ENCODE measurements at places on chromosomes 3 and 15.

DNA sequence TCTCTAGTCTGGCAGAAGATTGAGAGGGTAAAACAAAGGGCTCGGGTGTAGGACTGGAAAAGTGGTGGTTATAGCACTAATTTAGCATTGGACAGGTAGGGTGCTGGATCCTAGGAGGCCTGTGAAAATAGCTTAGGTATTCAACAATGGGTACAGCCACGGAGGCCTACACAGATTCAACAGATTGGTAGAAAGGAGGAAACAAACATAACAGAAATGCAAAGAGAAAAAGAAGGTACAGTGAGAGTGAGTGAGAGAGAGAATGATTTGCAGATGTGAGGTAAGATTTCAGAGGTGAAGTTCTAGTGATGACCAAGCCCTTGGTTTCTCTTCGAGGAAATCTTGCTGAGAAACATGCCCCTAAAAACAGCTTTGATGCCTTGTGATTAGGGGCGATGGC is 37.9 kb downstream of the ADIPOQ start:
- DNase-seq = no peak

DNA sequence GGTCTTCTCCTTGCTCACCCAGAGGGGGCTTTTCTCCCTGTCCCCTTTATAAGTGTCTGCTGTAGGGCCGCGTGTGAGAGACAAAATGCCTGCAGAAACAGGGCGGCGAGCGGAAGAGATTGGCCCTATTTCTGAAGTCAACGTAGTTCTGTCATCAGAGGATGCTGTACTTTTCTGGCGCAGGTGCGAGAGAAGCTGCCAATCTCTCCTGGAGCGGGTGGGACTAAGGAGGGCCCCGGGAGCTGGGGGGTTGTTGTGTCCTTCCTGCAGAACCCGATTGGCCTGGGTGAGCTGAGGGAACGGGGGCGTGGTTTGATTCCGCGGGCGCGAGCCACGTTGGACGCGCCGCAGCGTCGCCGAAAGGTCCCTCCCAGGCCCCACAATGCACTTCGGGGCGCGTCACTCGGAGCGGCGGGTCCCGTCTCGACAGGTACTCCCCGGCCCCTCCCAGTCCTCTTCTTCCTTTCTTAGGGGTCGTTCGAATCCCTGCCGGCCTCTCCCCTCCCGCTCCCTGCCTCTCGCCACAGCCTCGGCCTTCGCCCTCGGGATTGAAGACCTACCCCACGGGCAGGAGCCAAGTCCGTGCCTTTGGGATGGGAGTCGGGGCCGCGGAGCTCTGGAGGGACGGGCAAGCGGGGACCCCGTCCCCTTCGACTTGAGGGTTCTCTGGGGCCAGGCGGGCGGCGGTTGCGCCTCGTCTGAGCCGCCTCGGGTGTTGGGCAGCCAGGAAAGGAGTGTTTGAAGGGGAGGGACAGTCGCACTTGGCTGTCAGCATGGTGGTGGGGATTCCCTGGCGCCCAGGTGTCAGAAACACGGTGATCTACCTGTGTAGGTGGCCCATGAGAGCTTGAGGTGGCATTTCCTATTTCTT is at the start of gene SEC22A:
SEC22A (plus strand) TSS at position 387 of the 871 bp plus-strand sequence. CDS start 7,275 bp downstream, outside the sequence.
- peak; percentile 94 for DNase-seq

- DNase-seq = no peak
Measured at GRCh38 chr15:77739591-77740378, 107.1 kb upstream of the LINGO1 start.

DNA sequence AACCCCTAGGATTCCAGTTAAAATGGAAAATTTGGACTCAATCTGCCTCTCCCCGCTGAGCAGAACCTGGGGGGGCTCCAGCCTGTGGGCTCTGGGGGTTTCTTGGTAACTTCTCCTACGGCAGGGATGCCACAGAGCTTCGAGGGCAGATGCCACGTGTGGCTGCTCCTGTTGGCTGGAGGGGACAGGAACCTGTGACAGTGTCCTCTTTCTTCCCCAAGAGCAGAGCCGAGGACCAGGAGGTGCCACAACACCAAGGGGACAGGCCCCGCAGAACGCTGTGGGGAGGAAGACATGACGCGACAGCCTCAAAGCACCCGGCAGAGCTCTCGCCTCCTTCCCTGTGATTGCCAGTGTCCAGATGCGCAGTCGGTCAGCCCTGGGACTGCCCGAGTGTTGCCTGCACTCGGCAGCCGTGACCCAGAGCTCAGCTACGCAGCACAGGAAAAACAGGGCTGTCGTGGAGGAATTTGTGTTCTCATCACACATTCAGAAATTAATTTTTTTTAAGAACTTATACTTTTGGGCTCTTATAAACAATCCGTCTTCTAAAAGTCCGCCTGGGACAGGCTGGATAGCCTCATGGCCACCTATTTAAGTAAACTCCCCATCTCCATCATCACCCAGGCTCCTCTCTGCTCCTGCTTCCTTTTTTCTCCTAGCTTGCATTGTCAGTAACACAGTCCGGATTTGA is 131.9 kb upstream of the MEF2A start:
- no peak for DNase-seq

- DNase-seq = no peak
Measured at GRCh38 chr3:153038779-153039178, 123.2 kb upstream of the RAP2B start.

- no peak for DNase-seq
Measured at GRCh38 chr3:174945951-174946350, 86.8 kb downstream of the NAALADL2 start.

DNA sequence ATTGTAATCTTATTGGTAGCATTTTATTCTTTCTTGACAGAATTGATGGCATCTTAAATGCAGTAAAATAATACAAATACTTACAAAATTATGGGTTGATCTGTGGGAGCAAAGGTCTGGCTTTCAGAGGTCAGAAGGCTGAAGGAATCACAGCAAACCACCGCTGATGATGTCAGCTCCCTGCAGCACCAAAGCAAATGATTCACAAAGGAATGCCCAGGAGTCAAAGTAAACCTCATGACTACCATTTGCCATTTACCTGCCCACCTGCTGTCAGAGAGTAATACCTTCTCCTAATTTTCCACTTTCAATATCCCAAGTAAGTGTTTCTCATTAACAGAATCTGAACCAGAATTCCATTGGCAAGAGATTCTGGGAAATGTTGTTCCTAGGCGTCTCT is 46.1 kb downstream of the CPA3 start:
- DNase-seq = no peak

- DNase-seq = no peak
Measured at GRCh38 chr3:19232566-19232965, 84.3 kb downstream of the KCNH8 start.

- DNase-seq = no peak
Measured at GRCh38 chr15:99402014-99402729, 150.9 kb downstream of the LRRC28 start.

DNA sequence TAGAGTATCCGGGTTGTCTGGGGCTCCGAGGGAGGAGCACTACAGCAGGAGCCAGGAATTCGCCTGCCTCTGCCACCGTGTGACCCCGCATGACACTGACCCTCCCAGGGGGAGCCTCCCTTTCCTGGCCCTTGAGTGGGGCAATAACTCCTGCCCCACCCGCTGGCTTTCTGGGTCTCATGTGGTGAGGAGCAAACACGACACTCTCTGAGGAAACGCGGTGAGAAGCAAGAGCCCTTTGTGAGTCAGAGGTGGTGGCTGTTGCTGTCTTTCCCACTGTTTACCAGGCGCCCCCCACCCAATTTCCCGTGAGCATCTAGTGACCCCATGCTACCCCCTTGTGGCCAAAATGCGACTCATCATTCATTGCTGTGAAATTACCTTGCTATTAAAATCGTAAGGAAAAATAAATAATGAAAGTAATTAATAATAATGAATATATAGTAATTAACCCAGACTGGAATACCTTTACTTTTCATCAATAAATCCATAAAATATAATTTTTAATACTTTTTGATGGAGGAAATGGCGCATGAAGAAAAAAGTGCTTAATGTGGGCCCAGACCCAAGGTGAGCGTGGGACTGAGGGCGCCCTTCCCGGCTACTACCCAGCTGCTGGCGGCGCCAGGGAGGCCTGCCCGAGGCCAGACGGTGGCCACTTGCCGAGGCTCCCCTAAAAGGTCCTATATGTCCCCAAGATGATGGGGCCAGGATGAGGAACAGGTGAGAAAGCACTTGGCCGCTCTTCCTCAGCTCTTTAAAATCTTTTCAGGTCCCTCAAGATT is 29.3 kb downstream of the CCNL1 start:
- peak; percentile 75 for DNase-seq

GRCh38 chr15:63500265-63501250 is 3.8 kb upstream of the USP3 start:
- DNase-seq = no peak

DNA sequence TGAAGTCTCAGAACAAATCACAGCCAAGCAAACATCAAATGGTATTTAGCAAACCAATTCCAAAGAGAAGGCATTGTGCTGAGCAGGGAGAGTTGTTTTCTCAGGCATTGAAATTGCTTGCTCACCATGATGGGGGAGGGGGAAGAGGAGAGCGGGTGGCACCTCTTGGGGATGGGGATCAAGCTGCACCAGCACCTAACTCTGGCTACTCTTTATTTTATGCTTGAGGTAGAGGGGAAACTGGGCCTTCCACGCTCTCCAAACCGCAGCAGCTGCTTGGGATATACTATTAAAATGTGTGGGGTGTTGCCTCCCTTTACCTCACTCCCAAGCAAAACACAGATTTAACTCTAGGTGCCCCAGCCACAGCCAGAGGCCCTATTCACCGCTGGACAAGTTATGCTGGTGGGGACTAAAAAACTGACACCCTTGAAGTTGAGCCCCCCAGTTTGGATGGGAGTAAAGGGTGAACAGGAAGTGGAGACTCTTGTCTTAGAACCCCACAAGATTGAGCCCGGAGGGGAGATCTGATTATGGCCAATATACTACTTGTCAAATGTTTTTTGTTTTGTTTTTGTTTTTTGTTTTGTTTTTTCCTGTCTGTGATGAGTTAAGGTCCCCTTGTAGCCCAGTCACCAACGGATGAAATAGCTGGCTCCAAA is 5.0 kb upstream of the FOXB1 start:
- no peak for DNase-seq

- DNase-seq = no peak
Measured at GRCh38 chr15:52005748-52006701, 13.0 kb upstream of the MAPK6 start.

- DNase-seq = no peak
Measured at GRCh38 chr3:129867506-129868124, 25.9 kb downstream of the TMCC1 start.

- DNase-seq = no peak
Measured at GRCh38 chr3:46675426-46675825, 18.1 kb downstream of the ALS2CL start.

DNA sequence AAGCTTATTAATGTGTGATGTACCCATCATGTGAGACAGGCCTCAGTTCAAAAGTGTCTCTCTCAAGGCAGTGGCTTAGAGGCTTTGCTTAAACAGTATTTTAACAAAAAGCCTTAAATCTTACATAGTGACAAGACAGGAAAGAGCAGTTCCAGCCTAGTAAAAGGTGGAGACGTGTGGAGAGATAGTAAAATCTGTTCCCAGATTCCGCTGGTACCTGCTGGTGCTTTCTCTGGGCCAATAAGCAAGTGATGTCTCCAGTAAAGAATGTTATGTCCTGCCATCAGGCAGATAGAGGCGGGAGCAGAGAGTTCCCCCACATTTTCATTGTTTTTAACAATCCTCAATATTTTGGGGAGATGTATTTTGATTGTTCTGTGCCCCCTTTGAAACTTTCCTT is 135.0 kb downstream of the VPS8 start:
- no peak for DNase-seq

DNA sequence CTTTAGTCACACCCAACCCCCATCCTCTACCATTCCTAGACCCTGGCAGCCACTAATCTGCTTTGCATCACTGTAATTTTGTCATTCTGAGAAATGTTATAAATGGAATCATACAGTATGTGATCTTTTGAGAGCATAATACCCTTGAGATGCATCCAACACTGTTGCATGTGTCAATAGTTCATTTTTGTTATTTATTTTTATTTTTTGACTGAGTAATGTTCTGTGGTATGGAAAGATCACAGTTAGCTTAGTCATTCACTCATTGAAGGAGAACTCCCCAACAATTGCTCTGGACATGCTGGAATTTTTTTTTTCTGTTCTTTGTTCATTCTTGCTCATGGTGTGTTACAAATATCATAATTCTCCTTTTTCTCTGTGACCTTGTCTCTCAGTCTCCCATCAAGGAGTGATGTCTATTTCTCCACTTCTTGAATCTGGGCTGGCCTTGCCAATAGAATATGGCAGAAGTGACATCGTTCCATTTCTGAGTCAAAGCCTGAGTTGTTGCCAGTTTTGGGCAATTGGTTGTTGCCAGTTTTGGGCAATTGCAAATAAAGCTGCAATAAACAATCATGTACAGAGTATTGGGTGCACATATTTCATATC is 6.8 kb upstream of the ADPGK start:
- DNase-seq = no peak

DNA sequence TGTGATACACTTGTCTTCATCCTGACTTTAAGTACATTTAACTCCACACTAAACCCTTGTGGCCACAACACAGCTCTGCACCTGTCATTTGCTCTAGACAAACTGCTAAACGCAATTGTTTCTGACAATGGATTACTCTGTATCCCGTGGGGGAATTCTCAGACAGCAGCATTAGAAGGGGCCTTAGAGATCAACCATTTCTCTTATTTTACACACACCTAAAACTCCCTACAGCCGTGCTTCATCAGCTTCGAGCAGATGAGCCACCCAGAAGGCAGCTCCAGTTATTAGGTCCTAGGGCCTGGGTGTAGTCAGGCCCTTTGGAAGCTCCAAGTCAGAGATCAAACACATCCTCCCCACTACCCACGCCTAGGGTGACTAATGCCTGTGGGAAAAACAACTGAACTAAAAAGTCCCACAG is 1.3 kb upstream of the IL12A start:
- DNase-seq = no peak

All from stimulated activated CD4-positive, alpha-beta T cell treated with anti-CD3 and anti-CD28 coated beads, Interleukin-4, amount 100 ng/mL, for 4 hours (primary cell).